Activated CD8-positive, alpha-beta memory T cell treated with anti-CD3 and anti-CD28 coated beads for 4 hours (primary cell): ENCODE measurements at places on chromosomes 11 and 22.

- DNase-seq: no peak
These were observed 26.8 kb downstream of the MYH9 start for GRCh38 chr22:36360871-36361383.

- no peak for DNase-seq
These were observed 62.2 kb downstream of the MYEOV start for GRCh38 chr11:69355959-69356702.

GRCh38 chr22:21082248-21082647 lies 36.5 kb downstream of the LRRC74B start:
- no peak for DNase-seq

DNA sequence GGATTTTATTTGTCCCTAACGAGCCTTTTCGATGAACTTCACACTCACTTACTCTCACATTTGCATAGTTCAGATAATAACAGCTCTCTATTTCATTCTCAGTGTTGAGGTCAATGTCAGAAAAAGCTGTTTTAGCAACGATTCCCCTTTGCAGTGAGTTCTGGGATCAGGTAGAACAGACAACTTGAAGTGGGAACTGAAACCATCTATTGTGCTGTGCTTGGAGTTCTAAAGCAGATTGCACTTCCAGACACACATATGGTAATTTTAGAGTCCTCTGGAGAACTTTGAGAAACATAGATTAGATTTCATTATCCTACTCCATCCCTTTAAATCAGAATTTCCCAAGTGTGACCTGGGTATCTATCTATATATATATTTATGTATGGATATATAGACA lies 124.6 kb upstream of the BLID start:
- no peak for DNase-seq

- DNase-seq: no peak
These were observed 15.1 kb downstream of the CDPF1 start for GRCh38 chr22:46234969-46235368.
